ENCODE measurements at places on chromosomes 11 and 22.

GRCh38 chr11:66868082-66868725 is 11.3 kb downstream of the LRFN4 start:
- no peak for DNase-seq

DNA sequence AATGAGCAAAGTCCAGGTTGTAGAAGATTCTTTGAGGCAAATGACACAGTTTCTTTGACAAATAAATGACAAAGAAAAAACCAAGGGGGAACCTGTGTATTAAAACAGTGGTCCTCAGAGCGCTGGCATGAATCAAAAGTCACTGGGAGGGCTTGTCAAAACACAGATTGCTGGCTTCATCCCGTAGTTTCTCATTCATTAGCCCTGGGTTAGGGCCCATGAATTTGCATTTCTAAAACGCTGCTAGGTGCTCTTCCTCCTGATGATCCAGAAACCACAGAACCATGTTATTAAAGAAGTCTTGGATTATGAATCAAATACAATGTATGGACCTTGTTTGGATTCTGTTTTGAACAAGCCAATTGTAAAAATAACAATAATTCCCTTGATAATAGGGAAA is 92.7 kb downstream of the YAP1 start:
- no peak for DNase-seq

- no peak for DNase-seq
These were observed 31.6 kb upstream of the ME3 start for GRCh38 chr11:86703987-86704386.

GRCh38 chr22:29661336-29661735 is 57.9 kb downstream of the NF2 start:
- DNase-seq = no peak

- DNase-seq = no peak
These were observed 71.3 kb downstream of the BBOX1 start for GRCh38 chr11:27111896-27112295.

DNA sequence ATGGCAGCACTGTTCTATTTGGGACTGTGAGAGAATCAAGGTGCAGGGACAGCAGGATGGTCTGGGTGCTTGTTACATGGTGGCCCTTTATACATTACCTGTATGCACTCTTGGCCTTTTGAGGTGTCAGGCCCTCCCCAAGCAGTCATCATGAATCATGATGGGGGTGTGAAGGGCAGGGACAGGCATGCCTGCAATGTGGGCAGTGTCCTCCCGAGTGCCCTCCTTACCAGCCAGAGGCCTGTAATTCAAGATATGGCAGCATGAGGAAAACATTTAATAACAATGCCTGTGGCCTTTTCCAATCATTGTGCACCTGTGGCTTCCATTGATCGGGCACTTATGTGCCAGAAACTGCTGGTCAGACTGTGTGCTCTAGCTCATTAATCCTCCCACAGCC is 25.5 kb upstream of the CYP2D6 start:
- DNase-seq = no peak

DNA sequence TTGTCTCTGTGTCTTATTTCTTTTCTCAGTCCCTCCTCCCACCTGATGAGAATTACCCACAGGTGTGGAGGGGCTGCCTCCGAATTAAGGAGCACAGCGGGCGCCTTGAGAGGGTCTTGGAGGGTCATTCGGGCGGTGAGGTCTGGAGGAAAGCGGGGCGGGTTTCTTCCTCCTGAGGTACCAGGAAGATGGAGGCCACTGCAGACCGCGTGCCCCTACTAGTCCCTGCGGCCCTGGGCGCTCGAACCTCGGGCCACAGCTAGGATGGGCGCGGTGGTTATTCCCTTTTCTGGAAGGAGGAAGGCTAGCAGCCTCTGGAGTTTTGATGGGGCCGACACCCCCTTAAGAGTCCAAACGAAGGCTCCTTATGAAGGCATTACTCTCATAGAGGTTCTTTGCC is 5.5 kb upstream of the FAM111A start:
- DNase-seq = no peak

DNA sequence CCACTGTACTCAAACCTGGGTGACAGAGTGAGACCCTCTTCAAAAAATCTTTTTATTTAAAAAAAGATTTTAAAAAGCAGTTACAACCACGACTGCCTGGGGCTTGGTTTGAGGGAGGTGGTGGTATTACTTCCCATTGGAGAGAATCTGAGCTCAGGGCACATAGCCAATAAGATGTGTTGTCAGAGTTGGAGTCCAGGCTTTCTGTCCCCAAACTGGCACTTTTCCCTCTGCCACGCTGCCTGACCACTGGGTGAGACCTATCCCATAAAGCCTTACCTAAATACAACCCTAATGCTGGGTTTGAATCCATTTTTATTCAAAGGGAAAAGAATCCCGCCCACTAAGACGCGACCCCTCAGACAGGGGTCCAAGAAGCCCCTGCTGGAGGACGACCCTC is 11.5 kb downstream of the CHADL start:
- DNase-seq = no peak

- DNase-seq = no peak
These were observed 1.5 kb downstream of the TCIRG1 start for GRCh38 chr11:68040101-68040956.

DNA sequence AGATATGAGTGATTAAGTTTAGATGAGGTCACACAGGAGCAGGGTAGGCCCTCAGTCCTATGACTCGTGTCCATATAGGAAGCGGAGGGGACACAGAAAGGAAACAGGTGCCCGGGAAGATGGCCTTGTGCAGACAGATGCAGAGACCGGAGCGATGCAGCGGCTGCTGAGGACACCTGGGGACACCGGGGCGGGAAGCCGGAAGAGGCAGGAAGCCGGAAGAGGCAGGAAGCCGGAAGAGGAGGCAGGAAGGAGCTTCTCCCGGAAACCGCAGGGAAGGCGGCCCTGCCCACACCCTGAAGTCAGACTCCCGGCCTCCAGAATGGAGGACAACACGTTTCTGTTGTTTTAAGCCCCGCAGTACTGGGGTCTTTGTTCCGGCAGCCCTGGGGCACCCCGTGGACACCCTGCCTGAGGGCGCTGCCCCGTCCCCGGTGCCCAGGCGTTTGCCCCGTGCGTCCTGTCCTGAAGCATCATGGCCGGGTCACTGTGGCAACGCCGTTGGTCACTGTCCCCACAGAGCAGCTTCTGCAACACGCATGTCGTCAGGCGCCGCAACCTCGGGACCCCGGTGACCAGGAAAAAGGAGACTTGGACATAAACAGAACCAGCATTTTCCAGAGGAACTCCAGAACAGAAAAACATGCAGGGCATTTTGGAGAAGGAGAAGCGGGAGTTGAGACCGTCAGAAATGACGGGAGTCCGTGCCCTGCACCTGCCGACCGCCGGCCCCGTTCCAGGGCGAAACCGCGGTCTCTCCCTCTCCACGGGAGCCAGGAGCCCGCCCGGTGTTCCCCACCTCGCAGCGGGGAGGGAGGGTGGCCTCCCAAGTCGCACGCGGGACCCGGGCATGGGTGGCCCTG is 103.4 kb downstream of the BRD1 start:
- peak; percentile 10 for DNase-seq

GRCh38 chr11:126214441-126214840 is 2.9 kb downstream of the FAM118B start:
- DNase-seq = no peak

DNA sequence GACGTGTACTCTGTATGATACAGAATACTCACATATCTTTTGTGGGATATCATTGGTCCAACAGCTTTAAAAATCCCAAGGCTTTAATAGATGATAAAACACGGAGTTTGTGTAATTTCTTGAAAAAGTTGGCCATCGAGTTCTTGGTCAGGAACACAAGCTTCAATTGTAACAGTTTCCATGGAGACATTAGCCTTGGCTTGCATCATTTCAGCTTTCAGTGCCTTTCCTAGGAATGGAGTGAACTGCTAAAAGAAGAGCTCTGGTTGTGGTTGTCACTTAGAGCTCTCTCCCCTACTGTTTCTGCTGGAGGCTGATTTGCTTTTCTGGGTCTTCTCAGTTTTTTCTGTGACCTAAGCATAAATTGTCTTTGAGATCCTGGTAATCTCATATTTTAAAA is 14.2 kb downstream of the BMAL1 start:
- no peak for DNase-seq

GRCh38 chr11:79309407-79309806 is 131.4 kb downstream of the TENM4 start:
- no peak for DNase-seq

- no peak for DNase-seq
These were observed 432.1 kb downstream of the BRD1 start for GRCh38 chr22:49395617-49396016.

- DNase-seq = no peak
These were observed 18.0 kb upstream of the APOA1 start for GRCh38 chr11:116855413-116855812.

DNA sequence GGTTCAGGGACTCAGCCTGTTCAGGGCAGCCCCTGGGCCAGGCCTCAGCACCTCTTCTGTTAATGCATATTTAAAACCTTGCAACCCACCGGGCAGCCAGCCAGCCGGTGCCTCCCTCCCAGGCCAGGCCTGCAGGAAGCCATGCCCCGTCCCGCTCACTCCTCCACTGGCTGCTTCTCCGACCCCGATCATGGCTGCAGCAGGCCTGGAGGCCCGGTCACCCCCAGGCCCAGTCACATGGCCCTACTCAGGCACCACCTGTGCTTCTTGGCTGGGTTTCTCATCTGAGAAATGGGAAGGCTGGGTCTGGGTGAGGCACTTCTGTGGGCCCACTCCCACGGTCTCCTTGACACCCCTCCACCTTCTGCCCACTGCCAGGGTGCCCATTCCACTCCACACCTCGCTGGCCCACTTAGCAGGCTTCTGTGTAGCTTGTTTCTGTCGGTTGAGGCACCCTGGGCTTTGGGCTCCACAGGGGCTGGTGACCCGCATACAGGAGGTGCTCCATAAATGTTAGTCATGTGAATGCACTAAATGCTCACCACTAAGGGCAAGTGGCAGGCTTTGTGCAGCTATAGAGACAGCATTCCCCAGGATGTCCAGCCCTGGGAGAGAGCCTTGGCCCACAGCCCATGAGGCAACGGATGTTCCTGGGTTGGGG is 11.4 kb downstream of the RTN4R start:
- no peak for DNase-seq

DNA sequence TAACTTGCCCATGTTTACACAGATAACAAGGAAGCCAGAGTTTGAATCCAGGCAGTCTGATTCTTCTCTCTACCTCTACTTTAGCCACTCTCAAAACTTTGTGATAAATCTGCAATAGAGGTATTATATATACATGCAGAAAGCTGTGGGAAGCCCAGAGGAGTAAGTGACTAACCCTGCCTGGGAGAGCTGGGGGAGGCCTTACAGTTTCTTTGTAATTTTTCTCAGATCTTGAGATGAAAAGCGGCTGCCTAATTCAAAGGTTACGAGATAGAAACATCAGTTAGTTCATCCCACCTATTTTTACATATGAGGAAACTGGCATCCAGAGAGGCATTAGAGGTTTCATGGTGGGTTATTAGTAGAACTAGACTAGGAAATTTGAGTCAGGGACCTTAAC is 4.9 kb downstream of the STIM1 start:
- no peak for DNase-seq

- DNase-seq = no peak
These were observed 90.6 kb downstream of the CDKN1C start for GRCh38 chr11:2794968-2795322.

- no peak for DNase-seq
These were observed 74.6 kb downstream of the PIWIL3 start for GRCh38 chr22:24699876-24700275.

GRCh38 chr11:134063124-134063495 is 5.8 kb upstream of the JAM3 start:
- DNase-seq = no peak

DNA sequence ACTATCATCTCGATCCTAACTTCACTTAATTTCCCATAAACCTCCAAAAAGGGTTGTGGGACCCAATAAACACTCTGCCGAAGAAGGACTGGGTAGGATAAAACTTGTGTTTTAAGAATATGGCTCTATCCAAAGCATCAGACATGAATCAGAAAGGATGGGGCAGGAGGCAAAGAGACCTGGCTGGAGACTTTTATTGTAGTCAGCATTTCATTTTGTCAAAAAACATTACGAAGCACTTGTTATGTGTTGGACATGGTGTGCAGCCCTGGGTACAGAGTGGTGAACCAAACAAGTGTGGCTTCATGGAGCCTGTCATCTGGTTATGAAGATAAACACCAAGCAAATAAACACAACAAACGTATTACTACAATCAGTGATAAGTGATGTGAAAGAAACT is 17.3 kb downstream of the IL10RA start:
- no peak for DNase-seq

- DNase-seq = no peak
These were observed 12.7 kb downstream of the MRGPRF start for GRCh38 chr11:69000391-69000790.

DNA sequence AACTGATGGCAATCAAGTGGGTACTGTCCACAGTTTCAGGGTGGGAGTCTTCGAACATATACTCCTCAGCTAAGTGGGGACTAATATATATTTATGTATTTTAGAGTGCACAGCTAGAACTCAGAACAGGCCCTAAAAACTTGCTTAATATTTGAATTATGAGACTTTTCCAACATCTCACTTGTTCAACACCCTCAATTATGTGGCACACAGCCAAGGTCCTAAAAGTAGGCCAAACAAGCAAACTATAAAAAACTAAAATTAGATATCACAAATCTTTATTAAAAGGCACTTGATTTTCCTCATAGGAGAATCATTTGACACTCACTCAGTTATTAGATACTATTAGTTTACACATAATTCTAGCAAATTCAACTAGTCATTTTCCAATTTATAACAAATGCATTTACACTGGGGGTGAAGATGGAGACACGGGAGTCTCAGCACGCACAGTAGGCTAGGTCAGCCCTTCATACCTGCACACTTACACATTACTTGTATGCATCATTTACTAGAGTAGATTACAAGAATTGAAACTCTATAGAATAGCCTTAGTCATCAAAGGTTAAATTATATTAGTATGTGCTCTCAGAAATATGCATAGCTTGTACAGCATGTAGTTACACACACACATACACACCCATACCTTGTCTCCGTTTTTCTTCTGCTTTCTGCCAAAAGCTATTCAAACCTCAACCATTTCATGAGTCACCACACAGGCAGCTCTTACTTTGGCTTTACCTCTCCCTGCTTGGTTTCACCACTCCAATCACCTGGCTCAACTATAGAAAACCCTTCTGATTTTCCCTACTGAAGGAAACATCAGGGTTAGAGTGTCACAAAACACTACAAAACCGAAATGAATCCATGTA is 171.5 kb downstream of the SBF2 start:
- DNase-seq = no peak

DNA sequence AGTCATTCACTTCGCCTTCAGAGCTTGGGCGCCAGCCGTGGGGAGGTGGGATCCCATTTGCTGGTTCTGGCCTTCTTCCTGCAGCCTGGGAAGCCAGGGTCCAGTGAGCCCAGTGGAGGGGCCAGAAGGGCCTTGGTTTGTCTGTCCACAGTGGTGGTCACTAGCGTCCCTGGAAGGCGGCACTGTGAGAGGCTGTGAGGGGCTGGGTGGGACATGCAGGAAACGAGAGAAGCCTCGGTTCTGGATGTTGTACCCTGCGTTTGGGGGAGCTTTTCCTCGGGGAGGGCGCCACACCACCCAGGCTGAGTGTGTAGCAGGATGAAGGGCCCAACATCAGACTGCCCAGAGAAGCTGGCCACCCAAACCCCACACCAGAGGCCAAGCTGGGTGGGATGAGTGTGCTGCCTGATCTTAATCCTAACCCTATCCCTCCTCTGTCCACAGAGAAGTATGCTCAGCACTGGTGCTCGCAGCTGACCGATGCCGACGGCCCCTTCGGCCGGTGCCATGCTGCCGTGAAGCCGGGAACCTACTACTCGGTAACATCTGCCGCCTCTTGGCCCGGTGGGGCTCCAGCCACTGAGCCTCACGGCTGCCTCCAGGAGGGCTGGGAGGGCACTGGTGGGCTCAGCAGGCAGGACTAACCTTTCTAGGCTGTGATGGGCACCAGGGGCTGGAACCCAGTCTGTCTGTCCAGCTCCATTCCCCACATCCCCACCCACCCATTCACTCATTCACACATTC is 14.4 kb downstream of the MUC5AC start:
- DNase-seq = no peak

Data from stimulated activated CD4-positive, alpha-beta T cell treated with anti-CD3 and anti-CD28 coated beads, Interleukin-1b, Interleukin-23, amount 100 ng/mL, for 1 hour (primary cell).